ENCODE measurements at places on chromosomes 13 and 19.

- DNase-seq: no peak
Observed at GRCh38 chr13:26324867-26325266, 70.9 kb downstream of the CDK8 start.

- no peak for DNase-seq
Observed at GRCh38 chr13:52085421-52085820, 43.5 kb downstream of the NEK5 start.

GRCh38 chr13:36997716-36998427 lies 1.3 kb downstream of the ALG5 start:
- no peak for DNase-seq

GRCh38 chr13:90690458-90691080 lies 656.9 kb upstream of the MIR17HG start:
- no peak for DNase-seq

DNA sequence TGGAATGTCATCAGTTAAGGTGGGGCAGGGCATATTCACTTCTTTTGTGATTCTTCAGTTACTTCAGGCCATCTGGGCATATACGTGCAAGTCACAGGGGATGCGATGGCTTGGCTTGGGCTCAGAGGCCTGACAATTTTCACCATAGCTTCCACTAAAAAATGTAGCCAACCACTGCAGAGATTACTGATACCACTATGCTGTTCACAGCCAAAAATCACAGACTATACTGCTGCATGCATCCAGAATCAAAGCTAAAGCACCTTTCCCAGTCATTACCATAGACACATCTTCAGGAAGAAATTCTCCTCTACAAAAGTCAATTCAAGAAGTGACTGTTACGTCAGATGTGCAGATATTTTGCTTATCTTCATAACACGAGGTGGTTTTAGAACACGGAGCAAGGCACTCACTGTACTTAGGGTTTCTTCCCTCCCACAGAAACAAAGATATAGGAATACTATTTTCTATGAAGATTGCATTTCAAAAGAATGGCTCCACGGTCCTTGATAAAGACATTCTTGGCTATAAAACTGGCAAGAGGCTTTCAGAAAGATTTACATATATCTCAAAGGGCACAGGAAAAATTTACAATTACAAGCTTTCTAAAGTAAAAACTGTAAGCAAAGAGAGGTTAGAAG lies 1556.6 kb upstream of the PRR20A start:
- DNase-seq: no peak

All from PC-9 (cell line).